ENCODE measurements at places on chromosomes 4 and X.
A peak's percentile ranks its signal among the peaks of the same experiment; 100 is the strongest.

DNA sequence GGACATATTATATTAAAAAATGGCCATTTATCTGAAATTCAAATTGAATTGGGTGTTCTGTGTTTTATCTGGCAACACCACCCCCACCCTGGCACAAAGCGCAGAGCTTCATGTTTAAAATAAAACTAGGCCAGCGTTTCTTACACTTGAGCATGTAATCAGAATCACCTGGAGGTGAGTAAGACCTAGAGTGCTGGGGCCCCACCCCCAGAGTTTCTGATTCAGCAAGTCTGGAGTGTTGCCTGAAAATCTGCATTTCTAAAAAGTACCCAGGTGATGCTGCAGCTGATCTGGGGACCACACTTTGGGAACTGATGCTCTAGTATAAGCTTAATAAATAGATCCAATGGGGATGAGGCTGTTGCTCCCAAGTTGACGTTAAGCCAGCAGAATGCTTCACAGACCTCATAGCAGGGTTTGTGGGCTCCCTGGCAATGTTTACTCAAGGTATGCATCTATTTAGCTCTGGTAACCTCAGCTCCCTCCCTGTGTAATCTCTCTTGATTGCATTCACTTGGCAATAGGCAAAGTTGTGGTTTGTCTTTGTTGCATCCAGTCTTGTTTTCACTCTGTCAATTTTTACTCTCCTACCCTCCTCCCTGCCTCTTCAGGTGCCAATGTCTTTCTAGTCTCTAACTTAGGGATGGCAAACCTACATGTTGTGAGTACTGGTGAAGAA lies 99.8 kb upstream of the TEX13D start:
- no peak for DNase-seq

GRCh38 chr4:89379511-89380044 lies 72.0 kb upstream of the GPRIN3 start:
- DNase-seq: no peak

GRCh38 chrX:2823795-2824386 lies 4.8 kb upstream of the GYG2 start:
- peak; percentile 45 for DNase-seq

DNA sequence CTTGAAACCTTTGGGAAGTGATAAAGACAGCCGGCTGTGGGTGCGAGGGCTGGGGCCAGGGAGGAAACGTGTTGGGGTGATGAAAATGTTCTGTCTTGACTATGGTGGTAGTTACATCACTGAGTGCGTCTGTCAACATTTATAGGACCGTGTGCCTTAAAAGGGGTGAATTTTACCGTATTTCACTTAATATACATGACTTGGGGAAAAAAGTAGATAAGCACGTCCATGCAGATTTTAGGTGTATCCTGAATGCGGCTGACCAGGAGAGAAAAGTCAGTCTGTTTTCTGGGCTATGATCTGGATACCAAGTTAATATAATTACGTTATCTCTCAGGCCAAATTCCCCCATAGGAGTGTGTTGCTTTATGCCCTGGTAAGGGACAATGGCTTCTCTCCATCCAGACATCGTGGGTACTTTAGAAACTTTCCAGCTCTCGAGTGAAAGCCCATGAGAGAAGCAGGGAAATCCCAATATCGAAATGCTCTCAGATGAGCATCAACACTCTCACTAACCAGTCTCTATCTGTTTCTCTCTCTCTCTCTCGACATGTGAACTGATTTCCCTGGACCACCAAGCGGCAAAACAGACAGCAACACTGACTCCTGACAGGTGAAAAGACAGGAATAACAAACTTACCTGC lies 71.5 kb downstream of the IRF2 start:
- no peak for DNase-seq

GRCh38 chrX:112137276-112137675 lies 54.7 kb upstream of the TRPC5 start:
- no peak for DNase-seq

DNA sequence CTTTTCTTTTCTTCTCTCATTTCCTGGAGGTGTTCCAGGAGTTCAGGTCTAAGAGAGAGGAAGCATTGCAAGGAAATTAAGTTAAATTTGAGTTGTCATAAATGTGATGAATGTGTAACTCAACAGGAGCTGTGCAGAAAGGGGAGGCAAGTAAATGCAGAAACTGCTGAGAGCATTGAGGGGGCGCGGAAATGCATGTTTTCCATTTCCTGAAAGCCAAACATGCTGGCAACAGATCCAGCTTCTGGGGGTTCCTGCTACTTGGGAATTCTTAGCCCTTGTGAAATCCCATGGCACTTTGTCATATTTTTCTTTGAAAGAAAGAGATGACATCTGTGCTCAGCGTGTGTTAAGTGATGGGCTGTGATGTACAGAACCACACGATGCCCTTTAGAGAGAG lies 33.8 kb upstream of the NAP1L5 start:
- no peak for DNase-seq

GRCh38 chrX:20452487-20452886 lies 185.8 kb upstream of the RPS6KA3 start:
- no peak for DNase-seq

GRCh38 chrX:68588602-68589371 lies 58.7 kb upstream of the STARD8 start:
- no peak for DNase-seq

GRCh38 chr4:60745800-60746571 lies 454.1 kb upstream of the ADGRL3 start:
- no peak for DNase-seq

GRCh38 chr4:1715002-1715758 lies 3.1 kb upstream of the SLBP start:
- no peak for DNase-seq

DNA sequence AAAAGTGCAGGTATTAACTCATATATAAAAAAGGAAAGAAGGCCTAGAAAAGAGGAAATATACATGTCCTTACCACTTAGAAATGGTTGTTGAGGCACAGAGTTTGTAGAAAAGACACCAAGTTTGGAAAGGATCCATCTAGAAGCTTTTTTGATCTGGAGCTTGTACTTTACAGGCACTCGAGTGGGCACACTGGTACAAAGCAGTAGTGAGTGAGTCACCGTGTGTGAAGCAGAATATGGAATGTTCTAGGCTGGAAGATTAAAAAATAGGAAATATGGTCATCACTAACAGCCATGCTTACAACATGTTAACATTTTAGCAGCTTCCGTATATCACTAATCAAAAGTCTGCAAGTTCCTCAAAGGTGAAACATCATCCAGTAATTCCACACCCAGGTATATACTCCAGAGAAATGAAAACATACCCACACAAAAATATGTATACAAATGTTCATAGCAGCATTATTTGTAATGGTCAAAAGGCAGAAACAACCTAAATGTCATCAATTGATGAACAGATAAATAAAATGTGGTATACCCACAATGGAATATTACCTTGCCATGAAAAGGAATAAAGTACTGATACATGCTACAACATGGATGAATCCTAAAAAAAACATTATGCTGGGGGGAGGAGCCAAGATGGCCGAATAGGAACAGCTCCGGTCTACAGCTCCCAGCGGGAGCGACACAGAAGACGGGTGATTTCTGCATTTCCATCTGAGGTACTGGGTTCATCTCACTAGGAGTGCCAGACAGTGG lies 69.5 kb downstream of the FRYL start:
- no peak for DNase-seq

GRCh38 chrX:22575161-22575845 lies 302.6 kb downstream of the CBLL2 start:
- no peak for DNase-seq

DNA sequence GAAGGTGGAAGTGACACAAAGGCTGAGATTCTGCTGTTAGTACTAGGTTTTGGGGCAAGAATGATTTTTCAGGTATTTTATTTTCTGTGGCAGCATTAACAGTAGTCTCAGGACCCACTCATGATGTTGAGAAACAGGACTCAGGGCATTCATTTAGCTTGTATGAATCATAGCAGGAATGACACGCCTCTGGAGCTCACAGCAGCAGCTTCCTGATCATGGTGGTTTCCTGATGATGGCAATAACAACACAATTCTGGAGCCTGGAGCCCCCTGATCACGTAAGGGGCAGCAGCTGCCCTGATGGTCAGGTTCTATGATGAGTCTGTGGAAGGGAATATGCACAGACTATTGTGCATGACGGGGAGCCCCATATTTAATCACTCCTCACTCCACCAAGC lies 47.0 kb downstream of the TASL start:
- no peak for DNase-seq

DNA sequence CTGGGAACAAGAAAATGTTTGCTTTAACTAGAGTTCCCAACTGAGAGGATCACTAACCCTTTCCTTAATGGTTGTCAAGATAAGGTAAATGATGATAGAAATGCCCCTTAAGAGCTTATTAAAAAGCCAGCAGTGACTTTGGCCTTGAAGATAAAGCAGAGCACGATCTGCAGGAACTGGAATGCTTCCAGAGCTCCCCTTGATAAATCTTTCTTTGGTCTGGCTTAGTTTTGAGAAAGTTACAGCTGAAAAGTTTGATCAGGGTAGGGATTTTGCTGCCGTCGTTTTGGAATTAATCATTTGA lies 64.0 kb downstream of the PTTG2 start:
- no peak for DNase-seq

GRCh38 chr4:147768113-147768512 lies 36.2 kb downstream of the ARHGAP10 start:
- DNase-seq: no peak

DNA sequence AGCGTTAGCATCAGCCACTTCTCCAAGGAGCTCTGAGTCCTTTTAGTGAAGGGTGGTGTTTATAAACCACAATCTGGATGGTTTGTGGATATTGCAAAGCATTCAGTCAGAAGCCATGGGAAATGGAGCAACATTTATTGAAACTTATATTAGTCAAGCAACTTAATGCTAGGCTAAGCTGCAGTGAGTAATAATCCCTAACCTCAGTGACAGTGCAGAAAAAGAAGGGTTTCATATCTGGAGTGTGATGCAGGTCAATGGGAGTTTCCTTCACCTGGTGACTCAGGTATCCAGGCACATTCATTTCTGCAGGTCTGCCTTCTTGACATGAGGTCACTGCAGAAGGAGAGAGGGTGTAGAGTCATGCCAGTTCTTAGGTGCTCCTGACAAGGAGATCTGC lies 10.4 kb upstream of the DRD5 start:
- DNase-seq: no peak

- DNase-seq: no peak
Measured at GRCh38 chrX:28127662-28128061, 146.4 kb upstream of the DCAF8L1 start.

DNA sequence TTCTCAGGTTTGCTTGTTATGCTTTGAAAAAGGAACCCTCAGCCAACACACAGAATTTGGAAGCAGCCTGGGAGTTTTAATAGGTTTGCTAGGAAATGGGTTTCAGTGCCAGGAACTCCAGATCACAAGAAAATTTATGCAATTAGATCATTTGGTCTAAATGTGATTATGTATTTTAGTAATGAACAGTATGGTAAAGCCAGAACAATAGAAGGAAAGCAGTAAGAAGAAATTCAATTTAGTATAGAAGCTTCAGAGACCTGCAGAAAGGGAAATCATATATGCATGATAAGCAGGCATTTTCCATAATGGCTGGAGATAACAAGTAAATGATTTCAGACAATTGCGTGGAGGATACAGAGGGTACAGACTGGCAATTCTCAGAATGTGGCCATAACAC lies 184.7 kb downstream of the KCNIP4 start:
- no peak for DNase-seq

- DNase-seq: no peak
Measured at GRCh38 chr4:189507060-189507459, 433.6 kb upstream of the FRG1 start.

DNA sequence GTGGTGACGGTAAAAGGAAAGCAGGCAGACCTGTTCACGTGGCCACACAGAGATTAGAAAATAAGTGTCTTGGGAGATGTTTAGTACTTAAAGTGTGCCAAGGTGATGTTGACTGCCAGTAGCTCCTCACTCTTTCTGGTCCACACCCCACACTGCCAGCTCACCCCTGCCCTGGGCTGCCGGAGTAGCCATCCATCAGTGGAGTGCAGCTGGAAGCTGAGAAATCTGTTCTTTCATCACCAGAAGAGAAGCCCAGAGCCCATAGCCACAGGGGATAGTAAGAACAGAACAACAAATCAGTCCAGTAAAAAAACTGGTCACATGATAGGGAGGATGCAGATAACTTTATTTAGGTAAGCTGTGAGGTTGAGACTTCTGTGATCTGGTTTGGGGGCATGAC lies 64.1 kb downstream of the WWC2 start:
- no peak for DNase-seq

DNA sequence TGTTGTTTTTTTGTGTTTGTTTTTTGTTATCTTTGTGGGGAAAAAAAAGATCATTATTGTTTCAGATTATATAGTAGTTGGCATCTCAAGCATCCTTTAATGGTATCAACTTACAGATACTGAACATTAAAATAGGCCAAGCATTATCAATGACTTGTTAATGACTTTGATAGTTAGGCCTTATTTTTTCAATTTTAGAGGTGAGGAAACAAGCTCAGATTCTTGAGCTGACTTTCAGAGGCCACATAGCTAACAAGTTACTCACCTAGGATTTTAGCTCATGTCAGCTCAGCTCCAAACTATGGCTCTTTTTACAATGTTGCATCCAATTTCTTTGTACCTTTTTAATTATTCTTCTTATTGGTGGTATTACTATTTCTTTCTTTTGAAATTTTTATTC lies 471 bp upstream of the PLAC8 start:
- no peak for DNase-seq

DNA sequence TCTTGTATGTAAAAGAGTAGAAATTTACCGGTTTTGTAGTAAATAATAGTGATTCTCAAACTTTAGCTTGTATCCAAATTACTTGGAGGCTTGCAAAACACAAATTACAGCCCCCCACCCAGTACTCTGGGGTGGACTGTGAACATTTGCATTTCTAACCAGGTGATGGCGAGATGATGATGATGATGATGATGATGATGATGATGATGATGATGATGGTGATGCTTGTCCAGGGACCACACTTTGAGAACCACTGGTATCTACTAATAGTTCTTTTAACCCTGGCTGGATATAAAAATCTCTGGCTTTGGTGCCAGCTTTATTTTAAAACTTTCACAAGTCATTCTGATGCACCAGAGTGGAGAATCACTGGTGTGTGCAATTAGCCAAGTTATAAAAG lies 96.3 kb downstream of the MRPL1 start:
- no peak for DNase-seq

DNA sequence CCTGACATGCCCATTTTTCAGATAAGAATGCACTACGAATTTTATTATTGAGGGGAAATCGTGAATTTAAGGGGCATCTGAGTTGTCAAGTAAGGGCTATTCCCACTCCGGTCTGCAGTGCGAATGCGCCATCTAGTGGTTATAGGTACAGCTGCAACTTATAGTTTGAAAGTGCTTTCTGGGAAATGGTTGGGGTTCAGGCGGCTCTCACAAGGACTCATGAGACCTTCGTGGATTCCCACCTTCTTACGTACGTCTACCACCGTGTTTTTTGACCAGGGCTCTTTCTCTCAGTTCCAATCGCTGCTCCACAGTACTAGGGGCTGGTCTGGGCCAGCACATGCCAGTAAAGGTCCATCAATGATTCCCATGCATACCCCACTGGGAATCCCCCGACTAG lies 12.3 kb downstream of the MSL3 start:
- DNase-seq: no peak

GRCh38 chrX:41909068-41909467 lies 14.3 kb downstream of the CASK start:
- DNase-seq: no peak

GRCh38 chr4:161342881-161343568 lies 820.8 kb downstream of the FSTL5 start:
- DNase-seq: no peak

Measured in type B pancreatic cell (in vitro differentiated cells).